Uterus (tissue), 4 donors: ENCODE measurements at places on chromosomes 2 and 18.

DNA sequence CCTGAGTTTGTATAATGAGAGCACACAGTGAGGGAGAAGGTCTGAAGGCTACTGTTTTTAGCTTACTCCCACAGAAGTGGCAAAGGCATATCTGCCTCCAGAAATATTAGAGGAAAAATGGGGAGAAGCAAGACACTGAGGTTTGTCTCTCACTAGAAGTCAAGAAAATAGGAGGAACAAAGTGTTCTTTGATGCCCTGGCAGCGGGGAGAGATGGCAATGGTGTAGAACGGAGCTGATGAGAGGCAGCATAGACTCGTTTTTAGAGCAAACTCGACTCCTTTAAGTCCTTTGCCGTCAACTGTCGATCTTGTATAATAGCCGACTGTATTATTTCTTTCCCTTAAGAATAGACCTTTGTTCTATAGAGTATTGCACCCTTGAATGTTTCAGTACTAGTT, 73.8 kb downstream of the ANKRD44 start:
- no peak for DNase-seq

DNA sequence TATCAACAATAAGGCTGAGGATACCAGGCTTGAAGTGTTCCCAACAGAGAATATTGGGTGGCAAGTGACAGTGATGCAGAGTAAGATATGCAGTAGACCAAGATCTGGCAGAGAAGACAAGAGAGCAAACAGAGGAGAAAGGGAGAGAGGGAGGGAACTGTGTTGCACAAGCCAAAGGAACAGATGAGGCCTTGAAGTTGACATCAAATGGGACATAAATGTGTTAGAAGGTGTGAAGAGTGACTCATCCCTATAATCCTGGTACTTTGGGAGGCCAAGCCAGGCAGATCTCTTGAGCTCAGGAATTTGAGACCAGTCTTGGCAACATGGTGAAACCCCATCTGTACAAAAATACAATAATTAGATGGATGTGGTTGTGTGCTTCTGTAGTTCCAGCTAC, 342.9 kb downstream of the PARD3B start:
- DNase-seq: no peak

- no peak for DNase-seq
Observed at GRCh38 chr18:62683935-62684334, 31.4 kb upstream of the PHLPP1 start.

- no peak for DNase-seq
Observed at GRCh38 chr18:21456428-21457178, 143.9 kb downstream of the ESCO1 start.

- DNase-seq: no peak
Observed at GRCh38 chr2:234146087-234146826, 95.8 kb downstream of the SPP2 start.

DNA sequence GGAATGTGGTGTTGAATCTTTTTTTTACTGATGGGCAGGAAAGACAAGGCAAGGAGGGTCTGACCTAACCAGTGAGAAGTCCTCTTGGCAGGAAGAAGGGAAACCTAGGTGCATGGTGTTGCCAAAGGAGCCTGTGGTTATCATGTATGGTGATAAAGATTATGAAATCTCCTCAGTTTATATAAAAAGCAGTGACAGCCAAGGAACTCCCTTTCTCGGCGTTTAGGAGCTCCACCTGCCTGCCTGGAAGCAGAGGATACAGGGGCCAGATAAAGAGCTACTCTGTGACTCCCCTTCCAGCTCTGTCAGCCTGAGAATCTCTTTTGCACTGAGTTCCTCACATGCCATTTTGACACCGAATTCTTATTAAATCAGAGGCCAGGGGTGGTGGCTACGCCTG, 26.1 kb downstream of the COLEC12 start:
- peak; percentile 27 for DNase-seq

GRCh38 chr2:216491793-216492596, 6.6 kb upstream of the RPL37A start:
- DNase-seq: no peak

DNA sequence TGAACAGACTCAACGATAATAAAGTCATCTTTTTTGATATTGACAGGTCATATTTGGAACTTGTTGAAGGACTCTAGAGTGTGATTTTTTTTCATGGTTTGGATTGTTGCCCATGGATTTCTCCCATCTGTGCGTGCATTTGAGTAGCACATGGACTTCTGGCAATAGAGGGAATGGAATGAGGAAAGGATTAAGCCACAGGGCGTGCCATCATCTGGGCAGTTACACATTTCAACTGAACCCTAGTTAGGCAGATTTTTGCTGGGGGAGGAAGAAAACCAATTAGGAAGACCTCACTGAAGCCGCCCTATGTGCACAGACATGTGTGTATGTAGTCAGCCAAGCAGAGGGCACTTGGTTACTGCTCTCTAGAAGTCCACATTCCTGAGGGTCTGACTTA, 72.6 kb downstream of the TPGS2 start:
- no peak for DNase-seq

DNA sequence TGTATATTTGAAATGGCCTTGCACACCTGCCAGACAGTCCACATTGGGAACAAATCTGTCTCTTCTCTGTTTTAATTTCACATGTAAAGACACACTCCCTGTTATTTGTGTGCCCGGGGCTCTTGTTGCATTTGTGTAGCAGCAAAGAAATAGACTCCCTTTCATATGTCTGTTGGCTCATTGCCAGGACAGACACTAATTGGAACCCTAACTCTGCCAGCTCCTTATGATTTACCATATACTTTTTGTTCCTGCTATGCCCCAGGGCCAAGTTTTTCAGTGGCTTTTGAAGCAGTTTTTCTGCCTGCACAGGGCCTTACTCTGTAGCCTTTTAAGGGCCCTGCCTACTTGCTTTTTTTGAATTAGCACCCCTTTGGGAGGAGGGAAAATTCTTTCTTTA, 396.9 kb downstream of the DLGAP1 start:
- DNase-seq: no peak

DNA sequence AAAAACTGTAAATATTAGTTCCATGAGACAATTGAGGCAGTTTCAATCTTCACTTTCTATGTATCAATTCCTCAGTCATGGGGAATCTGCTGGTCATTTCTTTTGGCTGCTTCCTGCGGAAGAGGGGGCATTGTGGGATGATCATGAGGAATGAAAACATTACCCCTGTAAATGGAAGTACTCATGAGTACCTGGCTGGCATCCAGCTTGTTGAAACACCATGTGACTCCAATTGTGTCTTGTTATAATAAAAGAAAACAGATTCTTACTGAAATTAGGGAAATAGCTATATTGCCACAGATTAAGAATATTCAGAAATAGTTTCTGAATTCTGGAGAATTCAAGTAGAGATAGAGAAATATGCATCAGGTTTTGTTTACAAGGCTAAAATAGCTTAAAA, 41.6 kb upstream of the GPR39 start:
- DNase-seq: peak; percentile 60
